ENCODE measurements at places on chromosomes 16 and 17.

DNA sequence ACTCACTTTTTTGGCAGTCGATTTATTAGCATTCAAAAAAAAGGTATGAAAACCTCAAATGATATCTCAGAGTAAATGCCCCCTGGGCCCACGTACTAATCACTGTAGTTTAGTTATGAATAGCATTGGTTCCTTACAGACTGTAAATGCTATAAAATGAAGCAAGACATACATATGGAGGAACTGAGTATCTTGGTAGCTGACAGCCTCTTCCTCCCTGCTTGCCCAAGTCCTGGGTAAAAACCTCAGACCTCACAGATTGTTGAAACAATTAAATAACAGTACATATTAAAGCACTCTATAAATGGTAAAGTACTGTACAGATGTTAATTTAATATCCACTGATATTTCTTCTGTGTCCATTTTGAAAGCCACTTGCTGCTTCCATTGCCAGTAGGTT, 33.2 kb upstream of the ABCC11 start:
- no peak for DNase-seq

GRCh38 chr16:57113042-57113453, 20.7 kb downstream of the CPNE2 start:
- no peak for DNase-seq

DNA sequence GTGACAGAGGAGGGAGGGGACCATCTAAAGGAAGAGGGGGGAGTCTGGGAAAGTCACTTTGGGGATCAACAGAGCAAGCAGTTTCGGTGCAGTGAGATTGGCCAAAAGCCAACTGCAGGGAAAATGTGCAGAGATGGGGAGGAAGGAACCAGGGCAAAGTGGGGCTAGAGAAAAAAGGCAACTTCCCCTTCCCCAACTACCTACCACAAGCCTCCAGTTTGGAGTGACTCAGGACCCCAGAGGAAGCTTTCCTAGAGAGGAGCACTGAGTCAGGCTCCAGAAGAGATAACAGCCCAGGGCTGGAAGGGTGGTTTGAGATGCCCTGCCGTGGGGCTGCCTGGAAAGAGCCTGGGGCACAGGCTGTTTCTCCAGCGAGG, 6.9 kb upstream of the CD300LD start:
- DNase-seq: no peak

DNA sequence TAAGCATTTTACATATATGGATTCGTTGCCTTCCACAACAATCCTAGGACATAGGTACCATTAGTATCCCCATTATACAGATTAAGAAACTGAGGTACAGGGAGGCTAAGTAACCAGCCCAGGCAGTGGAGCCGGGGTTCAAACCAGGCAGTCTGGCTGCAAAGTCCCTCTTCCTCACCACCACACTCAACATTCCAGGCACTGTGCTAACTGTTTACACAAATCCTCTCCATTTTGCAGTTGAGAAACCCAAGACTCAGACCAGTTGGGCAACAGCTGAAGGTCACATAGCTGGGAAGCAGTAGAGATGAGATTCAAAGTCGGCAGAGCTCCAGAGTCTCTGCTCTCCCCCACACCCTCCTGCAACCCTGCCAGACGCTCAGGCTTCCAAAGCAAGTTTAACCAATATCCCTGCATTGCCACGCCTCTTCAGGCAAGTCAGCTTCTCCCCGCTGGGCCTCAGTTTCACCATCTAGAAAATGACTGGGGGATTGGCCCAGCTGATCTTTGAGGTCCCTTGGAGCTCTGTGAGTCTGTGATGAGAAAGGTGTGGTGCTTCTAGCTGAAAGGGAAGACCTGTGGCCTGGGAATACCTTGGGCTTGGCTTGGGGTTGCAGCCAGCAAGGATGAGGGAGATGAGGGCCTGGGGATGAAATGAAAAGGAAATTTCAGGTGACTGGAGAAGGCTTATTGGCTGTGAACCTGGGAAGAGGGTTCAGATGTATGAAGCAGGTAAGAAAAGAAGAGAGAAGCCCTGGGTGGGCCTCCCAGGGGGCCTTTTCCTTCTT, 14.0 kb downstream of the CCR7 start:
- DNase-seq: no peak

GRCh38 chr16:89179148-89179484, 7.6 kb downstream of the CDH15 start:
- no peak for DNase-seq

- DNase-seq: no peak
Observed at GRCh38 chr16:49556606-49557446, 183.2 kb downstream of the C16orf78 start.

- DNase-seq: no peak
Observed at GRCh38 chr16:2777903-2778629, 986 bp upstream of the ELOB start.

DNA sequence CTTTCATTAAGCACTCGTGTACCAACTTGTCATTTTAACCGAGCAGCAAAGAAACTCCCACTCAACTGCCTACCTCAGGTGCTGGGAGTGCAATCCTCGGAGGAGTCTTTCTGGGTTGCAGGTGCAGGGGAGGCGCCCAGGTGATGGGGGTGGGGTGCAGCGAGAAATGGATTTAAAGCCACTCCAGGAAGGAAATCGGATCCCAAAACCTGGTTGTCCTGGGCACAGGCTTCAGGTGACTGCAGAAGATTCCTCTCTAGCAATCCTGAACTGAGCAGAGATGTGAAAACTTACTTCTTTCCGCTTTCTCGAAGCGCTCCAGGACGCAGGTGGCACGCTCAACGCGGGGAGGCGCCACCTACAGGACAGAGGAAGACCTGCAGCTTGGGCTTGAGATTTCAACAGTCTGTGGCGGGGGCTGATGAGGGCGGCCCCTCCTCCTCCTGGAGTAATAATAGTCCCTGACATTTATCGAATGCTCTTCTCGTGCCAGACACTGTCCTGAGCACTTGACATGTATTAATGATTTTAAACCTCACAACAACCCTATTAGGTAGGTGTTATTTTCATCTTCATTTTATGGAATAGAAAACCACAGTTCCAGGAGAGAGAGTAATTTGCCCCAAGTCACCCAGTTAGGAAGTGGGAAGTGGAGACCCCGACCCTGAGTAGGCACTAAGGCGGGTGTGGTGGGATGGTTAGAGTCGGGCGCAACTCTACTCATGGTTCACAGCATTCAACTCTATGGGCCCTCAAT, 27.2 kb upstream of the SKAP1 start:
- DNase-seq: peak; percentile 62

DNA sequence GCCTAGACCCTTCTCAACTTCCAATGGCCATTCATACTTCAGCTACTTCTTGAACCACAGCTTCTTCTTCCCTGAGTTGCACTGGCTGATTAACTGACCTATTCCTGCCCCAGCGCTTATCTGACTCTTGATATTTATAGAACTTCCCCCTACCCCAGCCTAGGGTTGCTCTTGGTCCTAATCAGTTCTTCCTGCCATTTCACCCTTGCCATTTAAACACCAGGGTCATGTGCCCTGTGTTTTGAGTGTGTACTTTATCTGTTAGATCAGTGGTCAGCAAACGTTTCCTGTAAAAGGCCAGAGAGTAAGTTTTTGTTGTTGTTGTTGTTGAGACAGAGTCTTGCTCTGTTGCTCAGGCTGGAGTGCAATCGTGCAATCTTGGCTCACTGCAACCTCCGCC, 82.4 kb upstream of the COX10 start:
- DNase-seq: no peak

GRCh38 chr17:57266902-57267311, 10.6 kb downstream of the MSI2 start:
- DNase-seq: no peak

DNA sequence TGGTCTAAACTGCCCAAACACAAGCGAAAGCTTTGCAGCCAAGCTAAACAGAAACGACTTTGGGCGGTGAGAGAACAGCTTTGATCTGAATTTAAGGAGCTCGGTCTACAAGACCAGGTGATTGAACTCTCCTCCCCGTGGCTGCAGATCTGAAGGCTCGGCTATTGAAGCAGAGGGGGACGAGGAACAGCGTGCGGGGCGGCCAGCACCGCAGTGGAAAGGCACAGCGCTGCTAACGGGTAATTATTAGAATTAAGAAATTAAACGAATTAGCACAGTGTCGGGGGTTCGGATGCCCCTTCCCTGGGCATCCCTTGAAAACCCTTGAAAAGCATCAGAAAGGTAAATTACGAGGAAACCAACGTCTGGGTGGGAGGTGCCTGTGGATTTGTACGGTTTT, 431 bp downstream of the TEKT3 start:
- no peak for DNase-seq

DNA sequence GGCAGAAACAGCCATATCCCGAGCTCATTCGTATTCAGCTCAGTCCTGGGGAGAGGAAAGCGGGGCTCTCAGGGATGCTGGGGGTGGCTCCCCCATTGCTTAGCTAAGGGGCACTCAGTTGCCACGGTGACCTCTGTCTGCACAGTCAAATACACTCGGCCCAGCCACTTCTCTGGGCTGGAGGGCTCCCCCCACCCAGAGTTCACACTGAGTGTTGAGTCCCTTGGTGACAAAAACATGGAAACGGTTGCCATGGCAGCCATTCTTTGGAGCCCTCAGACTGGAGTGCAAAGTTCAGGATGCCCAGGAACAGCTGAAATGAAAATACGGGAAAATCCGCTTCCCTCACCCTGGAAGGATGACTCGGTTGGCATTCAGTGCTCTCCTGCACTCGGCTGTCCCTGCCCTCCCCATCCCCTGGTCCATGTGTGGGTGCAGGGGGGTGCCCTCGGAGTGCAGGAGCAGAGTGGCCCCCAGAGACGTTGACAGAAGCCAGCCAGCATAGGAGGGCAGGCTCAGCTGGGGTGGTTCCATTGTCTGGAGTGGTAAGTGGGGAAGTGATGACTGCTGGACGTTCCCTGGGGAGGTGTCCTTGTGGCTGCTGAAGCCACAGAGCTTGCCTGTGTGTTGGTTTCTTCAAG, 216.5 kb downstream of the NTN1 start:
- no peak for DNase-seq

DNA sequence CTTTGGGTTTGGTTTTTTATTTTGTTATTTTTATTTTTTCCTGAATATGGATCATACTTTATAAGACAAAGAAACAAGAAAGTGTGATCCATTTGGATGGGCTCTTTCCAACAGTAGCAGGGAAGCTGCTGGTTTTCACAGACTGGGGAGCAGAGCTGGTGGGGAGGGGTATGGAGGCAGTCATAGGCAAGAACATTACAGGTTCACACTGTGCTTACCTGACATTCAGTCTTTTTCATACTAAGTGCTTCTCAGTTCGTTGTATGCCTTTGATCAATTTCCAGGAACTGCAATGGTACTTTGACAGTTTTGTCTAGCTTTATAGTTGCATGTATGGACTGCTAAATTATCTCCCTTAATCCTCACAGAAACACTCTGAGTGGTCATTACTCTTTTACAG, 27.7 kb downstream of the BEAN1 start:
- no peak for DNase-seq

DNA sequence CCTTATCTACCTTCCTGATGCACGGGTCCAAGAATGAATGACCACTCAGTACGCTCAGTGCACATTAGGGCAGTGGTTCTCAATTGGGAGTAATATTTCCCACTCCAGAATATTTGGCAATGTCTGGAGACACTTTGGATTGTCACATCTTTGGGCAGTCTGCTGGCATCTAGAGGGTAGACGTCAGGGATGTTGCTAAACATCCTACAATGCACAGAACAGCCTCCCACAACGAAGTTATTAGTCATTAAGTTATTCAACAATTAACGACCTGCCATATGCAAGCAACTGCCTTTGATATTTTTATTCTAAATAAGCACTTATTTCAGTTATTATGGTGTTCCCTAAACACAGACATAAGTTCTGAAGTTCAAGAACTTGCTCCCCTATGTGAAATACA, 669.3 kb downstream of the TOX3 start:
- DNase-seq: no peak

DNA sequence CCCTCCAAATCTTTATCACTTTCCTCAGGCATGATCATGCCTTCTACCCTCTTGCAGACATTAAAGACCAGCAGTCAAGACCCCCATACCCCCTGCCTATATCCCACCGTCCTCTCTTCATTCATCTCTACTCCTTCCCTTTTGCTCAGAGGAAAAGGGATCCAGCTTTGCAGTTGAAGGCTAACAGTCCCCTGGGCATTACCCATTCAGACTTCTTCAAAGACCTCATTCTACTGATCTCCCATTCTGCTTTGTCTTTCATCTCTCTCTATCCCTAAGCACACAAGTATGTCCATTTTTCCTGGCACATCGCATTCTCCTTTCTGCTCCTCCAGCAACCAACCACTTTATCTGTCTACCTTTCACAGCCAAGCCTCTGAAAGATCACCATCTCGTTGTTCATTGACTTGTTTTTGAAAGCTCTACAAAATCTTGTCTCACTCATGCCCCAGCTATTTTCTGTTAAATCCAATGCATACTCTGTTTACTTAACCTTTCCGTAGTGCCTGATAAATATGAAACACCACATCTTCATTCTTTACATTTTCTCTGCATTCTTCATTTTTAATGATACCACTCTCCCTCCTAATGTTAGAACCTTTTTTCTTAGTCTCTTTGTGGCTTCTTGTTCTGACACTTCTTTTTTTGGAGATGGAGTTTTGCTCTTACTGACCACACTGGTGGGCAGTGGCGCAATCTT, 14.1 kb upstream of the LCMT1 start:
- DNase-seq: no peak

- DNase-seq: no peak
Observed at GRCh38 chr16:67100569-67101310, 9.0 kb upstream of the PHAF1 start.

DNA sequence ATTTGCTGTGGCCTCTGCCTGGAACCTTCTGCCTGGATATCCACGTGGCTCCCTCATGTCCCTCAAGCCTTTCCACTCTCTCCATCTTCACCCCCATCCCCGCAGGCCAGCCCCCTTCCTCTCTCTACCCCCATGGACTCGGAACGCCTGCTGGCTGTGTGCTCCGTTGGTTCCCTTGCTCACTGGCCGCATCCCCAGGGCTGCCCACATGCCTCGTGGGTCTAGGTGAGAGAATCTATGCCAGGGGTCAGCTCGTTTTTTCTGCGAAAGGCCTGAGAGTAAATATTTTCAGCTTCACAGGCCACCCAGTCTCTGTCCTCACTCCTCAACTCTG, 12.0 kb downstream of the SLC5A10 start:
- DNase-seq: no peak

- peak; percentile 37 for DNase-seq
Observed at GRCh38 chr17:64385187-64386083, 5.2 kb downstream of the PECAM1 start.

DNA sequence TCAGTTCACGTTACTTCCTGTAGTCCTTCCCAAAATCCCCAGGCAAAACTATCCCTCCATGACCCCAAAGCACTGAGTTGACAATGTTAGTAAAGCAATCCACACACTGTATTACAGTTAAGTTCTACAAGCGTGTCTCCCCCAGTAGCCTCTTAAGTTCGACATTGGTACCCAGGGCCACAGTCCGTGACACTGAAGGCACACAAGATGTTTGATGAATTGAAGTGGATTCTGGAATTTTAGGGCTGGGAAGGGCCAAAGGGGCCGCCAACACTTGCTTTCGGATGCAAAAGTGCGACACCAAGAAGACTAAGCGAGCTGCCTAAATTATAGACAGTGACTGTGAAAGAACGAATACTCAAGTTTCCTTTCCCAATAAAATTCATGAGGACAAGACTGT, 1.5 kb downstream of the VPS35 start:
- DNase-seq: no peak

GRCh38 chr16:51577621-51578303, 426.7 kb upstream of the SALL1 start:
- DNase-seq: no peak

GRCh38 chr17:67276075-67276474, 31.1 kb upstream of the HELZ start:
- DNase-seq: no peak
